Activated CD8-positive, alpha-beta T cell treated with anti-CD3 and anti-CD28 coated beads for 36 hours (primary cell): ENCODE measurements at places on chromosomes 2 and 18.

- DNase-seq, result no peak
These were observed 230.4 kb downstream of the IKZF2 start for GRCh38 chr2:212921061-212921460.

- DNase-seq, result no peak
These were observed 121.2 kb downstream of the ZNF521 start for GRCh38 chr18:25230658-25231326.

- DNase-seq, result peak; percentile 82
These were observed 16.3 kb downstream of the GPR55 start for GRCh38 chr2:230908595-230909191.

GRCh38 chr2:198664321-198664720 lies 793.4 kb downstream of the SATB2 start:
- no peak for DNase-seq

DNA sequence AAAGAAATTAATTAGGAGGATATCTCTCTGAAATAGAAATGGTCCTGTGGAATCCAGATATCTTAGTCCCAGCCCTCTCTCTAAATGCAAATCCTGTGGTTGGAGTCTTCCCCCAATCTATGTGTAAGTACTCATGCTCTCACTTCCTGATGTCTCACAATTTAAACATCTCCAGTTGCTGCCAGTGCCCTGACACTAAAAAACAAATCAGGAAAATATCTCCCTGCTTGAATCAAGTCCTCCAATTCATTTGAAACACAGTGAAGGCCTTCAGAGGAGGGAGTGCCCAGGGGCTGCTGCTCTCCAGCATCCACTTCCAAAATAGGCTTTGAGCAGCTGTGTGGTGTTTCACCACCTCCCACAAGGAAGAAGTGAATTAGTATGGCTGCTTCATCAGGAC lies 413.8 kb downstream of the RAD51AP2 start:
- DNase-seq, result no peak

- no peak for DNase-seq
These were observed 33.1 kb downstream of the GPC1 start for GRCh38 chr2:240468303-240469238.

DNA sequence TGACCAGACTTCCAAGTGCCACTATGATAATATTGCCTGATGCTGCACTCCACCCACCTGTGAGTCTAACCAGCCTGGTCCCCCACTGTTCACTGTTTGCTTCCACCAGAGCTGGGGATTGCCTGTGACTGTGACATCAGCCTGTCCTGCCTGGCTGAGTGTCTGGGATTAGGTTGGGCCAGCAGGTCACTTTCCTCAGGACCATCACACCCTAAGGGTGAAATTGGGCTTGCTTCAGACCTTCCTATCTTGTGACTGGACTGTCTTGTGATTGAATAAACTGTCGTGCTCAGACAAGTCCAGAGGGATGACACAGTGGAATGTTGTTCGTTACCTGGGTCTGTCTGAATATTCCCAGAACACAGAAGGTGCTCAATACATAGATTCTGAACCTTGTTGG lies 87.4 kb upstream of the HK2 start:
- DNase-seq, result no peak

DNA sequence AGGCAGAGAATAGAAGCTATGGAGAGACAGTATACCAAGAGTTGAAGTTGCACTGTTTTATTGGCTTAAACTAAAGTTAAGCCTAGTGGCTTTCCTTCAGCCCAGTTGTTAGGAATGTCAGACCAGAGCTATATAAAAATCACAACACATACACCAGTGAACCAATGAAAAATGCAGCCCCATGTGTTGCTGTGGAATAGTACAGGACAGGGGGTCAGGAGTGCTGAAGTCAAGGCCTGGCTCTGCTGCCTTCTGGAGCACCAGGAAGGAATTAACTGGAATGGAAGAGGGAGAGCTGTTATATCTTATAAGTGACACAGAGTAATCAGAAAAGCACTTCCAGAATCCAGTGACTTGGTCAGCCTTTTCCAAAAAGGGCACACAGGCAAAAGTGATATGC lies 58.9 kb downstream of the OSR1 start:
- DNase-seq, result no peak

DNA sequence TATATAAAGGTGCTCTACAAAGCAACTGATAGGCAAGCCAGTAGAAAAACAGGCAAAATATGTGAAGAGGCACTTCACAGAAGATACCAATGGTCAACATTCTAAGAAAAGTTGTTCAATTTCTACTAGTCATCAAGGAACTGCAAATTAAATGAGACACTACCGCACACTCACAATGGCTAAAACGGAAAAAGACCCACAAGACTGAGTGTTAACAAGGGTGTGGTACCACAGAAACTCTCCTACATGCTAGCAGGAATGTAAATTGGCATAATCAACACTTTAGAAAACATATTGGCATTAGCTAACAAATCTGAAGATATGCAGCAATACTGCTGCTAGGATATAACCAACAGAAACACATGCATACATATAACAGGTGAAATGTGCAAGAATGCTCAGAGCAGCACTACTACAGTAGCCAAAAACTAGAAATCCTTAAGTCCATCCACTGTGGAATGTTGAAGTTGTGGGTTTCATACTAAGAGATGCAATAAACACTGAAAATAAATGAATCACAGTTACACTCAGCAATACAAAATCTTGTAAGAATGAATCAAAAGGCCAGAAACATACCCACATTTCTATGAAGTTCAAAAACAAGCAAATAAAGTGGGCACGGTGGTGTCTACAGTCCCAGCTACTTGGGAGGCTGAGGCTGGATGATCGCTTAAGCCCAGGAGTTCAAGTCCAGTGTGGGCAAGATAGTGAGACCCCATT lies 9.2 kb downstream of the RNU4ATAC start:
- DNase-seq, result no peak

GRCh38 chr18:67600181-67601180 lies 84.0 kb upstream of the DSEL start:
- DNase-seq, result no peak

DNA sequence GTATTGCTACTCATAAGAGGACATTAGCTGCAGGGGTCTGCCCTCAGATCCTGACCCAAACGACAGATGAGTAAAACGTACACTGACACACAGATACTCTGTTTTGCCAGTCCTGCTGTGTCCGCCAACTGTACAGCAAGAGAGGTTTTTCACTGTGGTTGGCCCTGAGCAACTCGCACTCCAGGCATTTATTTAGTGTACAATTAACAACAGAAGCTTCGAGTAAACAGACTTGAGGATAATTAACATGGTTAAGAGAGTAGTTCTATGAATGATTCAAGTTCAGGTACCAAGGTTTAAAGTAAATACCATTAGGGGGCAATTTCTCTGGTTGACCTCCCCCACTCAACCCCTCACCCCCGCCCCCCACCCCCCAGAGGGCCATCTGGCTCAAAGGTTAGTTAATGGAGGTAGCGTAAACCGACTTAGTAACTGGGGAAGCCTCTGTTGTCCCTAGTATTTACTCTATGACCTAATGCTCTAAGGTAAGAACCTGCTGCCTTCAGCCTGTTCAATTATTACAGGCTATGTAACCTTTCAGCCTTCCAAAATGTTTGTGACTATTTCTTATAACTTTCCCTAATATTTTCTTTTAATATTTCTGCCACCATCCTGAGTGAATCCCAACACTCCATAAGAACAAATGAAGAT lies 103.9 kb upstream of the XIRP2 start:
- DNase-seq, result no peak

DNA sequence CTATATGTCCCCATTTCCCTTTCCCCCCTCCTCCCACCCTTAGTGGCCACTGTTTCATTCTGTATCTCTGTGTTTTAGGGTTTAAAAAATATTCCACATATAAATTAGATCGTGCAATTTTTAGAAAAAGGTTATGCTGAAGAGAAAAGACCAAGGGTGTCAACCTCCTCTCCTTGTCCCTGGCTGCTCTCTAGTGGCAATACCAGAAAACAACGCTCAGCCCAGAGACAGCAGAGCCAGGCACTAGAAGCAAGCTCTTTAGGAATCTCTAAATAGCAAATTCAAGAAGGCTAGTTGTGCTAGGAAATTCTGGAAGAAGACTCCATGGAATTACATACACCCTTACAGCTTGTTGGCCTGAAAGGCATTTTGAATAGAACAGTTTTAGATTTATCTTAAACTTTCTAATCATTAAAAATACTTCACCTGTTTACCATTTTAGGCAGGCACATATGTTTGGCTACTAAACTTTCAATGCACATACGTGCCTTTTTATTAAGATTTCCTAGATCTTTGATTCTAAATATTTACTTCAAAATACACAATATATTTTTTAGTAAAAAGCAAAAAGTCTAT lies 35.1 kb upstream of the RASGRP3 start:
- peak; percentile 32 for DNase-seq

DNA sequence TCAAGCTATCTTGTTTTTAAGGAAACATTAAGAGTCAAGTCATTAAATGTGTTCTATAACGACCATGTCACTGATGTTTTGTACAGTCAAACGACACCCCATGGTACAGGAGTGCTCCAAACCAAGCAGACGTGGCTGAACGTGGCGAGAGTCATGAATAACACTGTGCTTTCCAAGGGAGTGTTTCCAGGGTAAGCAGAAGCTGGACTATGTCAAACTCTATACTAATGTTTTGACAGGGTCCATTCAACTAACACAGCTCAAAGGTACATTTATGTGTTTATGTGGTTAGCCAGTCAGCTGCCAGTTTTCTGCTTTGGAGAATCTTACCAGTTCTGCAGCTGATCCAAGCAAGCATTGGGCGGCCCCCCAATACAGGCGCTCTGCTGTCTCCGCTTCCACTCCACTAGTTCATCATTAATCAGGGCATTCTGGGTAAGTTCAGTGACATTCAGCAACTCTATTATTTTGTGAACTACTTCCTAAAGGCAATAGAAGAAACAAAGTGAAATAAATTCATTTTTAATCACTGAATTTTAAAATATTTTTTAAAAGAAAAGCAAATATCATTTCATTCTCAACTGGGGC lies 16.4 kb downstream of the STAT1 start:
- no peak for DNase-seq

- DNase-seq, result no peak
These were observed 448.7 kb upstream of the TCF4 start for GRCh38 chr18:56036741-56037140.

DNA sequence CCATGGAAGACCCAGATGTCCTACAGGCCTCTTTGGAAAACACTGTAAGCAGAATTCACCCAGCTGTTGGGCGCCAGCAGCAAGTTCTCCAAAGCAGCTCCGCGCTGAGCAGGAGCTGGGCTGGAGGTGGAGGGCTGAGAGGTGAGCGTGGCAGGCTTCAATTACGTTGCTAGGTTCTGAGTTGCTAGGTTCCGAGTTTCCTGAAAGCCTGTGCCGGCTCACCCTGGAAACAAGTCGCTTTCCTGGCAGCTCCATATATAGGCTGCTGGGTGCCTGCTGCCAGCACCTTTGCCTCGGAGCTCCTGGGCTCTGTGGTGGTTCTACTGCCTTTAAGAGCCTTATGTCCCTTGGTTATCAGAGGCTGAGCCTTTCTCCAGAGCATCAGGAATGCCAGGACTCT lies 14.4 kb upstream of the EGR4 start:
- DNase-seq, result no peak

- DNase-seq, result peak; percentile 10
These were observed 14.3 kb downstream of the MALL start for GRCh38 chr2:110101280-110101844.

- DNase-seq, result peak; percentile 15
These were observed 84.1 kb upstream of the LPIN2 start for GRCh38 chr18:3097082-3097481.

DNA sequence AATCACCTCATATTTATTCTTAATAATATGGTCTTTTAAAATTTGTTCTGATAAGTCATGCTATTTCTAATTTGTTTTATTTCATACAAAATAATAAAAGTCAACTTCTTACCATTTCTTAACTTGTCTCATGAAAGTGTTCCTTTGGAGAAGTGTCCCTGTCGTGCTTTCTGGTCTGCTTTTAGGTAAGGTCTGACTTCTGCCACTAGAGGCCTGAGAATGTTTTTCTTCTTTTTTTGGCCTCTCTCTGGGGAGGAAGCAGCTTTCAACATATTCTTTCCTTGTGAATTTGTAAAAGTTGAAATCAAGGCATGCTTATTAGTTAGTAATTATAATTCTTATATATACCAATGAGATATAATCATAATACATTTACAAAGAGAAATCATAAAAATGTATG lies 39.4 kb downstream of the MAP2 start:
- DNase-seq, result no peak

DNA sequence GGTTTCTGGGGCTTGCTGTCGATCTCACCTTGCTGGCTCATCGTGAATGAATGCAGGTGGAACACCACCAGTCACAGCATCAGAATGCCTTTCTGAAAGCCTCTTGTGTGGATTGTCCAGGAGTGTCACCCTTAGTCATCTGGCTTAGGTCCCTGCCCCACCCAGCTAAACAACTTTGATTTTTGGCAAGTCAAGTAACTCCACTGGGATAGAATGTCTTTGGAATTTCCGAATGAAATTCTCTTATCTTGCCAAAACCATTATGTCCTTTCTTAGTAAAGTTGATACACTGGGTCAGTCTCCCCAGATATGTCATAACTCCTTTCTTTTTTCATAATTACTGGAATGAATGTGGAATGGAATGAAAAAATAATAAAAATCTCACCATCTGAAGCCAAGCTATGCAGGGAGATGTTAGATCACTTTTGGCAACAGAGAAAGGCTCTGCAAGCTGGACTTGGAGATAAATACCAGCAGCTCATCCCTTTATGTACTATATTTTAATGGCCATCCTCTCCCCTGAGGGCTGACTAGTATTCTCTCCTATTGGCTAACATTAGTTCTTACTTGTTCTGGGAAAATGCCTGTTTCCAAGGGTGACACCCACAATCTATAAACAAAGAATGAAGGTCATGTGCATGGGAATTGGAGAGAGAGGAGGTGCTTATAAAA lies 35.4 kb downstream of the INSIG2 start:
- no peak for DNase-seq
